ENCODE measurements at places on chromosomes 1 and 21. TPM values are rescaled to one million over a fixed set of nuclear protein-coding genes. Genes with fewer than 3 reads are reported as not detected.

PPFIA4 gene
- total RNA-seq, result 15.7 TPM

HES5 gene
- total RNA-seq, result 1.6 TPM

FCGR3A gene
- 1.6 TPM for total RNA-seq

OR2T4 gene
- total RNA-seq, result not detected

CELF3 gene
- under 0.01 TPM for total RNA-seq

SEC22B gene
- 26.6 TPM for total RNA-seq

FMOD gene
- 58.5 TPM for total RNA-seq

LRRC47 gene
- total RNA-seq, result 28.7 TPM

MMP23B gene
- total RNA-seq, result 17.2 TPM

MUL1 gene
- 15.1 TPM for total RNA-seq

OR2G6 gene
- not detected for total RNA-seq

HJV gene
- 439 TPM for total RNA-seq

IFNAR2 gene
- 5.7 TPM for total RNA-seq

CD53 gene
- 19.8 TPM for total RNA-seq
